Effector memory CD8-positive, alpha-beta T cell (primary cell): ENCODE measurements at places on chromosomes 16 and 17.

DNA sequence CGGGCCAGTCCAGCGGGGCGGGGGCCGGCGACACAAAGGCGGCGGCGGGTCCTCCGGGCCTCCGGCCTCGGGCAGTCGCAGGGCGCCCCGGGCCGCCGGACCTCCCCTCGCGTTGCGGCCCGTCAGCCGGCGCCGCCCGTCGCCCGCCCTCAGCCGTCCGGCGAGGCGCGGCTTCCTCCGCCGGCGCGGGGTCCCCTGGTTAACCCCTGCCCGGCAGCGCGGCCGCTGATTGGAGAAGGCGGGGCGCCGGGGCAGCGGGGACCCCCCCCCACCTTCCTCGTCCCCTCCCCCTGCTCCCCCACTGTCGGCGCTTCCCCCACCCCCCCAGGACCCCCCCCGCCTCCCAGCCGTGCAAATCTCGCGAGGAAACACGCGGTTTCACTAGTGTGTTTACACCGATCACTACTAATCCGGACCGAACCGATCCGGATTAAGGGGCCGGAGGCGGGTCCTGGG is at the start of gene TLK2:
Gene TLK2, plus strand, starts transcription at position 402 of the 456 bp plus-strand sequence. CDS start 2,301 bp downstream, outside the sequence.
- DNase-seq, result no peak

DNA sequence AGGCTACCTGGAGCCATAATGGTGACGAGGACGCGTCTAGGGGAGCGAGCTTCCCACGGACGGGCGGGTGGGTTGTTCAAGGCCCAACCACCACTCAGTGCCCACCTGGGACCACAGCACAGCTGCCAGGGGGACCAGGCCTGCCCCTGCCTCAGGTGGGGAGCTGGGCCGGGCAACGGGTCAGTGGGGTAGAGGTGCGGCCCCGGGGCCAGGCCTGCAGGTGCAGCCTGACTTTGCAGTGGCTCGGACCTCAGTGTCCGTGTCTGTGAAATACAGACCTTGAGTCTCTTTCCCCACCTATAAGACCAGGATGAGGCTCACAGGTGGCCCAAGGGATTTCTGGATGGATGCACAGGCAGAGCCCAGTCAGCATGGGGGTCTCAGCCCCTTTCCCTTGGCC is 43.3 kb downstream of the ACTG1 start:
- no peak for DNase-seq

- DNase-seq, result no peak
These were observed 8.6 kb upstream of the CHST6 start for GRCh38 chr16:75503801-75504200.

DNA sequence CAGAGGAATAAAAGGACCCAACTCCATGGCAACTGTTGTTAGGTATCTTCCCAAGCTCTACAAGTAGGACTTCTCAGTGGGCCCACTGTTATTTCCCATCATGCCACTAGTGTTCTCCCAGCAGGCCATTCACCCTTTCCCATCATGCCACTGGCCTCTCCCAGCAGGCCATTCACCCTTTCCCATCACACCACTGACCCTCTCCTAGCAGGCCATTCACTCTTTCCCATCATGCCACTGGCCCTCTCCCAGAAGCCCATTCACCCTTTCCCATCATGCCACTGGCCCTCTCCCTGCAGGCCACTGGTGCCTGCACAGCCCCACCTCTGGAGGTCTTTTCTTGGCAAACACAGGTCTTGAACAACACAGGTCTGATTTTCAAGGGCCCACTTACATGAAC is 36.3 kb downstream of the IFT140 start:
- DNase-seq, result no peak

DNA sequence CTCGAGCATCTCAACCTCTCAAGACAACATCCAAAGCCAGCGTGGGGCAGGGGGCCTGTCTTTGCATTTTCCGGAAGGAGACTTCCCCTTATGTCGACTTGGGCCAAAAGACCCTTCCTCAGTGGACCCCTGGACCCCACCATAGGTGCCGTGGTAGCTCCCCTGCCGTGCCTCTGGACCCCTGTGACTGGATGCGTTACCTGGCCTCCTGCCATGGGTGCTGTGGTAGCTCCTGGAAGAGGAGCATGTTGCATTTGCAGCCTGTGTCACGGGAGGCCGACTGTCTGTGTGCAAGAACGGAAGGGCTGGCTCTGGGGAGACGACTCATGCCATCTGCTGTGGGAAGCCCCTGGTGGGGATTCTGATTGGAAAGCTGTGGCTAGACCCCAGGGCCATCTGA is 130.1 kb downstream of the FOXL1 start:
- no peak for DNase-seq

DNA sequence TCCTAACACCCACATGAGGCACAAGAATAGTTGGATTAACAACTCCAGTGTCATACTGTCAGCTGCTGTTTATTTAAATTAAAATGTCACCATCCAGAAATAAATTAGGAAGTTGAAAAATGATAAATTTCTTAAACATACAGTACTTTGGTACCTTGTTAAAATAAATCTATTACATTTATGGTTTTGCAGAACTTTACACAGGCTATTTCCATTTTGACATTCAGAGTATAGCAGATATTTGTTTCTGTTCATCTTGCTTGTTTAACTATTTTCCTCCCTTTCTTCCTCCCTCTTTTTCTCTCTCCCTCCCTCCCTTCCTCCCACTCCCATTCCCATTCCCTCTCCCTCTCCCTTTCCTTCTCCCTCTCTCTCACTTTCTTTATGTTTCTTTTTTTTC is 310.1 kb downstream of the CDH8 start:
- no peak for DNase-seq

DNA sequence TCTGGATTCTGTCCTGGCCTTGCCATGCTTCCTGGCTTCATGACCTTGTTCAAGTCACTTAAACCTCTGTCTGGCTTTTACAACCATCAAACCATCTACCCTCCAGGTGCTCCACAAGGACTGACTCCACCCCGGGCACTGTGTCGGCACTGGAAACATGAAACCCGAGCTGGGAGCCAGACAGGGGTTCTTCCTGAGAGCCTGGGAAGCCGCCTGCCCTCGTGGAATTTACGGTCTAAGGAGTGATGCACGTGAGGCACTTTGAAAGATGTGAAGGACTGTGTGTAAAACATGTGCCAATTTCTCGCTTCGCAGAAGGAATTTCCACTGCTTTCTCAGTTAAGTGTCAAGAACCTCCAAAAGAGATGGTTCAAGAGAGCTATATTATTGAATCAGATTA is 11.6 kb downstream of the CDK5R1 start:
- no peak for DNase-seq

DNA sequence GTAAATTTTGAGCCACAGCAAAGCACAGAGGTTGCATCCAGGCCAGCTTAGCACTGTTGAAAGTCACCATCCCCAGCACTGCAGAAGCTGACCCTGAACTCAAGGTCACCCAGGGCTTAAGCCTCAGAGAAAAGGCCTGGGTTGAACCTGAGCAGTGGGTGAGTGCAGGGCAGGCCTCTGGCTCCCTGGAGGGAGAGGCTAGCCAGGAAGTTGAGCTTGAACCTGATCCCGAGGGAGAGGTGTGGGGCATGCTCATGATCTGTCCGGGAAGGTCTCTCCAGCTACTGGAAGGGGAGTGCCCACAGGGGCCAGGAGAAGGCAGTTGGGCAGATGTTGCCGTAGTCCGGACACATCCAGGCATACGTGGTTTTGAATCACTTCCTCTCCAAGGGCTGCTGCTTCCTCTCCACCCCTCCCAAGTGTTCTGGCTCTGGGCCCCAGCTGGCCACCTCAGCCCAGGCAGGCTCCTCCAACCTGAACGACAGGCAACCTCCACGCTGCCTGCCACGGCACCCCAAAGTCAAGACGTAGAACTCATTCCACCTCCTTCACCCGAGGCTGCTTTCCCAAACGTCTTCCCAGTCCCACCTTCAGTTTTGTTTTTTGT is 18.4 kb downstream of the CARHSP1 start:
- no peak for DNase-seq

- no peak for DNase-seq
These were observed 36.2 kb downstream of the IL4R start for GRCh38 chr16:27350006-27350405.

DNA sequence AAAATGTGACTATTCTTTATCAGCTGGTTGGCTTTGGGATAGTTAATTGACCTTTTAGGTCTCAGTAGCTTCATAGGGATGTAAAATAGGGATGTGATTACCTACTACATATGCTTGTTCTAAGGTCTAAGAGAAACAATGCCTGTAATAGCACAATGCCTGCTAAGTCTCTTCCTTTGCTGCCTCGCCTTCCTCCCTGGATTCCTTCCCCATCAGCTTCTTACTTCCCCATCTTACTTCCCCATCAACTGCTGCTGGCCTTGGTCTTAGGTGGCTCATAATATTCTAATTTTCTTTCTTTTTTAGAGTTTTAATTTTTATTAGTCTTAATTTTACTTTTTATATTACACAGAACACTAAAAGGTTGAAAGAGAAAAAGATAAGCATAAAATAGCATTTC is 59.2 kb upstream of the GOT2 start:
- DNase-seq, result no peak

DNA sequence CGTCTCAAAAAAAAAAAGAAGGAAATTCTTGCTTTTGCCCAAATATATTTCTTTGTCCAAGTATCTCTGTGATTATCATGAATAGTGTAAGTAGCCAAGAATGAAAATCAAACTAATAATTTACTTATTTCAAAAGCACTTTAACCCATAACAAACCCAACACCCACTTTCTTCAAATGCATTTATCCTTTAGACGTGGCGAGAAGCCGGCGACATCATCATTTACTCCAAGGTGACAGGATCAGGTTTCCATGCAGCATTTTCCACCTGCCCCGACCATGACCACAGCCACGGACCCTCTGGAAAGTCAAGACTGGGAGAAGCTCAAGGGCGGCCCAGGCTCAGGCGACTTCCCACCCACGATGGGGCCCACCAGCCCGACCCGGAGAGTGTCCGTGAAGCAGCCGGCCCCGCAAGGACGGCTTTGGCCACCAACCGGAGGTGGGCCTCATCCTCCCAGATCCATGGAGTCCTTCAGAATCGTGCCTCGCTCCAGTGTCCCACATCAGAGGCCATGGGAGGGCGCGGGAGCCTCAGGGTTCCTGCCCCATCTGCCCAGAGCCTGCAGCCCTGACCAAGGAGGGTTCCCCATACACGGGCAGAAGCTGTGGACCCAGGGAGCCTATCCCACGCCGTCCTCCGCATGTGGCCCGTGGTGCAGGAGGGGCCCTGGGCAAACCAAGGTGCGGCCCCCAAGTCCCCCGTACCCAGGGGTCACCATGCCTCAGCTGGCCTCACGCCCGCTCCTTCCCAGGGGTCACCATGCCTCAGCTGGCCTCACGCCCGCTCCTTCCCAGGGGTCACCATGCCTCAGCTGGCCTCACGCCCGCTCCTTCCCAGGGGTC is 18.7 kb downstream of the UTS2R start:
- no peak for DNase-seq

DNA sequence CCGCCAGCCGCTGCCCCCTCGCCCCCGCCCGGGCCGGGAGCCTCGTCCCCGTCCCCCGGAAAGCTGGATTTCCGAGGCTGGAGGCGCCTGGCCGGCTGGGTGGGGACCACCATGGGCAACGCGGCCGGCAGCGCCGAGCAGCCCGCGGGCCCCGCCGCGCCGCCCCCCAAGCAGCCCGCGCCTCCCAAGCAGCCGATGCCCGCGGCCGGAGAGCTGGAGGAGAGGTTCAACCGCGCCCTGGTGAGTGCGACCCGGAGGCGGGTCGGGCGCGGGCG is 266 bp downstream of the FMNL1 start:
- DNase-seq, result no peak

DNA sequence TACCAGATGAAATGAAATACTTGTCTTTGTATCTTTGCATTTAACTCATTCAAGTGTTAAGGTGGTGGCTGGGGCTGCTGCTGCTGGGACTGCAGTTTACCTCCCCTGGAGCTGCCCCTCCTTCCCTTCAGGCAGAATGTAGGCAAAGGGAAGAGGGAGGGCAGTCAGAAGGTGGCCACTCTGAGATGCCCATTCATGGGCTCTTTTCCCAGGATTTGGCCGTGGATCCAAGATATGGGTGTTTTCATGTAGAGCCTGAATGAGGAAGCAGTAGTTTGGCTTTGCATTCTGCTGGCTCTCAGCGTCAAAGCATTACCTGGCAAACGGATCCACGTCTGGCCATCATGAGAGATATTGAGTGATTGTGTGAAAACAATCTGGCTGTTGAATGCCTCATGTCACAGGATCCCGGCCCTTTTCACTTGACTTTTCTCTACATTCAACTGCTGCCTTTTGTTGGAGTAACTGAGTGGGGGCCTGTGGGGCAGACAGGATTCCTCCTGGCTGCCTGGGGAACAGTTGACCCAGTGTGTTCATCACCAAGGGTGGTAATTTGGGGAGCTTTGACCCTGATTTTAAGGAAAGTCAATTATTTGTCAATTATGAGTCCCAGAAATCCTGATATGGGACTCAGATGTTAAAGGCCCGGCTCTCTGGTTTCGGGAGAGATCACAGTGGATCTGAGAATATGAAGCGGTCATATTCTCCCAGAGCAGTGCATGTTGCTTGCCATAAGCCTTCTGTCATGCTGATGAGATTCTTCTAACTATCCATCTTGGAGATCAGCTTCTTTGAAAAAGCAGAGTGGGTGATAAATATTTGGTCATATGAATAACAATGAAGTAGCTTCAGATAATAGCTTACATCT is 236.8 kb downstream of the IRX3 start:
- no peak for DNase-seq

DNA sequence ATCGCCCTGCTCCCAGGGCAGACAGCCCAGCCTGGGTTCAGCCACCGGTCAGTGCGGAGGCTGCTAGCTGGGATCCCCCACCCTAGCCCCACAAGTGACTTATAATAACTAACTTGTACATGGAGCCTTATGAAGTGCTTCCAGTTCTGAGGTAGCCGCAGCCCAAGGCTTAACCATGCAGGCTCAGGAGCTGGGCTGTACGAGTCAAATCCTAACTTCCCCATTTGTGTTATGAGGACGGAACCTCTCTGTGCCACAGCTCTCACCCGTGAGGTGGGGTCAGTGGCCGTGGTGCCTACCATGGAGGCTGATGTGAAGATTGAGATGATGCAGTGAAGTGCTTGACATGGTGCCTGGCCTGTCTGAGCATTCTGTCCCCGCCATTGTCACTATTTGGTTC is 27.8 kb upstream of the GOSR2 start:
- no peak for DNase-seq

DNA sequence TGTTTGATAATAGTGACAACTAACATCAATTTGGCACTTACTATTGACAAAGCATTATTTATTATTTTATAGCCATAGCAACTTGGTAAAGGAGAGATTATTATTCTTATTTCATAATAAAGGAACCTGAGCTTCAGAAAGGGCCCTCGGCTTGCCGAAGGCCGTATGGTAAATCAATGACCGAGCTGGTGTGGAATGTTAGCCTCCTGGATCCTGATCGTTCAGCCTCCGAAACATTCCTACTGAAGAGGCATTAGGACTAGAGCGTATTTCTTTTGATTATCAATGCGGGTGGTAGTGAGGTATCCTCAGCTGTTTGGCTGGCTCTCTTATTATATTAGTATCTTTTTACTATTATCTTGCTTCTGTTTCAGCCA is 199.3 kb upstream of the TBX2 start:
- DNase-seq, result no peak
